ENCODE measurements at places on chromosomes 2 and 18.

GRCh38 chr2:102809291-102810189 is 47.7 kb downstream of the TMEM182 start:
- no peak for DNase-seq

- no peak for DNase-seq
Observed at GRCh38 chr2:20966061-20966595, 77.7 kb downstream of the APOB start.

- DNase-seq, result no peak
Observed at GRCh38 chr18:27855486-27855885, 321.4 kb downstream of the CDH2 start.

DNA sequence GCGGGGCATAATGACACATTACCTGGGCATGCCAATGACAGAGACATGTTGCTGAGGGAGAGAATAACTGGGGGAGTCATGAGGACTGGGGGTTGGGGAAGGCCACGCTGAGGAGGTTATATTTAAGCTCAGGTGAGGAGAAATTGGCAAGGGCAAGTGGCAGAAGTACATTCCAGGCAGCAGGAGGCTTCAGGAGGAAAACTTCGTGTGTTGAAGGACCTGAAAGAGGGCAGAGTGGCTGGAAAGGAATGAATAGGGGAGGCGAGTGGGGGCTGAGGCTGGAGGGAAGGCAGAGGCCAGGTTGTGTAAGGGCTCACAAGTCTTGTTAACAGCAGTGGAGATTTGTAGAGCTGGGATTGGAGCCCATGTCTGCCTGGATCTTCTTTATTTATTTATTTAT is 166.3 kb downstream of the RAPGEF4 start:
- DNase-seq, result no peak

GRCh38 chr18:26550998-26551694 is 2.8 kb upstream of the KCTD1 start:
- DNase-seq, result no peak

GRCh38 chr2:226984750-226985582 is 149.1 kb downstream of the RHBDD1 start:
- DNase-seq, result no peak

GRCh38 chr18:22564036-22564435 is 146.3 kb upstream of the CTAGE1 start:
- no peak for DNase-seq

DNA sequence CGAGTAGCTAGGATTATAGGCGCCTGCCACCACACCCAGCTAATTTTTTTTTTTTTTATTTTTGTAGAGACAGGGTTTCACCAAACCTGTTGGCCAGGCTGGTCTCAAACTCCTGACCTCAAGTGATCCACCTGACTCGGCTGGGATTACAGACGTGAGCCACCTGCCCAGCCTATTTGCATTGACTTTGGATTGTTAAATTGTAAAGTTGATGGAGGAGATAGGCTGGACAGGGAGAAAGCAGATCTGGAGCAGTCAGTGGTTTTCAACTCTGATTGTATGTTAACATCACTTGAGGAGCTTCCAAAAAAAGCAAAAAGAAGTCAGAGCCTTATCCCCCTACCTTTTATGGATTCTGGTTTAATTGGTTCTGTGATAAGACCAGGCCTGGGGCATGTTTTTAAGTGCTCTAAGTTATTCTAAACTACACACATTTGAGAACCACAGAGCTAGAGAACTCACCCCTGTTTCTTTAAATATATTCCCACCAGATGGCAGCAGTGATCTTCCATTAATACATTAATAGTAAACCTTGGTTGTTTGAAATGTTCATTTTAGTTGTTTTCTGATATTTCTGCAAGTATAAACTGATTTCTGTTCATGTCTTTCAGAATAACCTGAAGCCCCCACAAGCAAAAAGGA is 7.5 kb downstream of the C2orf49 start:
- no peak for DNase-seq

DNA sequence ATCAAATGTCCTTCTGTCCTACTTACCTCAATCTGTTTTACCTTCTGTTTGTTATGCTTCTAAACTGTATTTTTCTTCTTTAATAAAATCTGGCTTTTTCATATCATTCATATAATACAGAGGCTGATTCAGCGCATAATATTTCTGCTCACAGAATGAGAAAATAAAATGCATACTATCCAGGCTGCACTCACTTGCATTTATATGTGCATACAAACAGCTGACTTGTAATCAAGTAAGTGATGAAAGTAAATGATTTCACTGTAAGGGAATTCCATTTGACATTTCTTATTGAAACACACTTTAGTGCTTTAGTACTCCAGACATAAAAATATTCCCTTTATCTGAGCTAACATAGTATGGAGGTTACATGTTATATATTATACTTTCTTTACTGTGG is 75.3 kb upstream of the PROKR1 start:
- DNase-seq, result no peak

- DNase-seq, result no peak
Observed at GRCh38 chr2:16040271-16041010, 100.1 kb downstream of the MYCN start.

- DNase-seq, result no peak
Observed at GRCh38 chr2:54176577-54176976, 61.2 kb downstream of the ACYP2 start.

GRCh38 chr2:120992791-120993555 is 257.3 kb downstream of the GLI2 start:
- DNase-seq, result no peak

DNA sequence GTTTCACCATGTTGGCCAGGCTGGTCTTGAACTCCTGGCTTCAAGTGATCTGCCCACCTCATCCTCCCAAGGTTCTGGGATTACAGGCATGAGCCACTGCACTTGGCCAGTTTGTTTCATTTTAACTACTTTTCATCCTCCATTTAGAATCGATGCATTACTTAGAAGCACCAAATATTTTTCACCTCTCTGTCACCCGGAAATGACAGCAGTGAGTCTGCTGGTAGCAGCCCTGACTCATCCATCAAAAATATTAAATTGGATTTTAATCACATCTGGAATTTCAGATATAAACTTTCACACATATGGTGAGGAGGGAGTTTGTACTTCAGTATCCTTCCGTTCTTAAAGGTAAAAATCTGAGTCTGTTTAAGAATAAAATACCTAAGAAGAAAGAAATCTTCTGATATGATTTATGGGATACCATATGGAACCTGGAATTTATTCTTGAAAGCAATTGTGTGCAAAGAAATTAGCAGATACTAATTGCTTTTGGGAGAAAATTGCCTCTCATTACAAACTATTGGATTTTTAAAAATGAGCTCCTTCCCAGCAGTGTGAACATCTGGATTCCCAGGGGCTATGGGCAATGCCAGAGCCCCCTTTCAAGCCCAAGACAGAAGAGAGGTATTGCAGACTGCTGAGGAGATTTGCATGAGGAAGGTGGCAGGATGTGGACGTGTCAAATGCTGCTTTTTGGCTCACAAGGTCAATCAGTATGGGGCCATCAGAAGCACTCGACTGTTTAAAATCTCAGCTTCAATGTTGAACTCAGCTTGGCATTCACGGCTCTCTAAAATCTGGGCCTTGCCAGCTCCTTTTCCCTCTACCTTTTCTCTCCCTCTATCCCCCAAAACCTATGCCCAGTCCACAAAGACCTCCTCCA is 279.5 kb upstream of the SIX2 start:
- no peak for DNase-seq

All from cortex of kidney (tissue), 1 donor.